ENCODE measurements at places on chromosomes 1 and 21.

GRCh38 chr1:177632923-177633615 is 336.8 kb downstream of the SEC16B start:
- DNase-seq, result no peak

GRCh38 chr1:222592171-222592570 is 2.4 kb upstream of the TAF1A start:
- no peak for DNase-seq

DNA sequence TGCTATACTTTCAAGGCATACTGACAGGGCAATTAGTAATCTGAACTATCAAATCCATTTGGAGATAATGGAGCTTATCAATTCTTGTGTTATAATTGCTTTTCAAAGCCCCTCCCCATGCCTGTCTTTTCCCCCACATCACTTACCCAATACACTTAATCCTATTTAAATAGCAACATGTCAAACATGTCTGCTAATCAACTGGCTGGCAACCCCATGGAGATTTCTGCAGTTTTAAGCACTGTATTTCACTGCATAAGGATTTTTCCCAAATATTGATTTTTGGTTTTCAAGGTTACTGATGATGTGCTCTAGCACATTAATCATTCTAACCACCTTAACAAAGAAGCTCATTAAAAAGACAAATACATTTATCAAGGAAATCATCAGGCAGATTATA is 800.3 kb downstream of the PLA2G4A start:
- DNase-seq, result no peak

DNA sequence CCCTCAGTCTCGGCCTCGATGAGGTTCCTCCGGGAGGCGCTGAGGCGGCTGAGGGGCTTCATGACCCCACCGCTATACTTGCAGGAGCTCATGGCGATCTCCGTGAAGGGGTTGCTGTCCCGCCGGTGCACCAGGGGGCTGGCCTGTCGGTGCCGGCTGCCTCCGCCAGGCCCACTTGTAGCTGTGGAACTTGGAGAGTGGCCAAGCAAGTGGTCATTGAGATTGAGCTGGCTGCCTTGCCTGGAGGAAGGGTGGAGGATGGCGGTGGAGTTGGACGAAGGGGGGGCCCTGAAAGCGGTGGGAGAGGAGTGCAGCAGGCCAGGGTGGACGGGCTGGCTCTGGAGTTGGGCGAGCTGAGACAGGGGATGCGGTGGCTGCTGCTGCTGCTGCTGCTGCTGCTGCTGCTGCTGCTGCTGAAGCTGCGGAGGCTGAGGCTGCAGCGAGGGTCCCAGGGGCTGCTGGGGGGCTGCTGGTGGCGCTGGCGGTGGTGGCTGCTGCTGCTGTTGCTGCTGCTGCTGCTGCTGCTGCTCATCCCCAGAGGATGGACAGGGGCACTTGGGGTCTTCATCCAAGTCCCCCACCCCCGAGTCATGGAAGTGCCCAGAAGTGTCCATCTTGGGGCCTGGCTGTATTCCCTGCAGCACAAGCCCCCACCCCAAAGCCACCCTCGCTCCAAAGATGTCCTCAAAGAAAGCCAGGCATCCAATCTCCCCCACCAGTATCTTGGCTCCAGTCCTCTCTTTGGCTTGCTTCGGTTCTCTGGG is 548 bp downstream of the KCNN3 start:
- DNase-seq, result no peak

- no peak for DNase-seq
Observed at GRCh38 chr1:230366504-230366915, 59.6 kb downstream of the PGBD5 start.

- DNase-seq, result no peak
Observed at GRCh38 chr1:80640978-80641377, 1159.8 kb upstream of the ADGRL2 start.

DNA sequence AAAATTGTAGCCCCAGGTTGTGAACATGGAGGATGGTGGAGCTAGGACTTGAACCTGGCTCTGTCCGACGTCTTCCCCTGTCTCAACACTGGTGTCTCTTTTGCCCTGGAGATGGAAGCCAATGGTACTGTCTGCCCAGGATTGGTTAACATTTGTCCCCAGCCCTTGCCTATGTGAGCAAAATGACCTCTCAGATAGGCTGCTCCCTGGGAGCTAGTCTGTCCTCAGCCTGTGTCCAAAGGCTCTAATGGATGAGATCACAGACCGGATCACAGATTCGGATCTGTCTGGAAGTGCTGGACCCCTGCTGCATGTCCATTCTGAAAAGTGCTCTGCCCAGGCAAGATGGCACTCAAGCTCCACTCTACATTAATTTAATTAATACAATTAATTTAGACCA is 394.4 kb upstream of the VAMP3 start:
- no peak for DNase-seq

DNA sequence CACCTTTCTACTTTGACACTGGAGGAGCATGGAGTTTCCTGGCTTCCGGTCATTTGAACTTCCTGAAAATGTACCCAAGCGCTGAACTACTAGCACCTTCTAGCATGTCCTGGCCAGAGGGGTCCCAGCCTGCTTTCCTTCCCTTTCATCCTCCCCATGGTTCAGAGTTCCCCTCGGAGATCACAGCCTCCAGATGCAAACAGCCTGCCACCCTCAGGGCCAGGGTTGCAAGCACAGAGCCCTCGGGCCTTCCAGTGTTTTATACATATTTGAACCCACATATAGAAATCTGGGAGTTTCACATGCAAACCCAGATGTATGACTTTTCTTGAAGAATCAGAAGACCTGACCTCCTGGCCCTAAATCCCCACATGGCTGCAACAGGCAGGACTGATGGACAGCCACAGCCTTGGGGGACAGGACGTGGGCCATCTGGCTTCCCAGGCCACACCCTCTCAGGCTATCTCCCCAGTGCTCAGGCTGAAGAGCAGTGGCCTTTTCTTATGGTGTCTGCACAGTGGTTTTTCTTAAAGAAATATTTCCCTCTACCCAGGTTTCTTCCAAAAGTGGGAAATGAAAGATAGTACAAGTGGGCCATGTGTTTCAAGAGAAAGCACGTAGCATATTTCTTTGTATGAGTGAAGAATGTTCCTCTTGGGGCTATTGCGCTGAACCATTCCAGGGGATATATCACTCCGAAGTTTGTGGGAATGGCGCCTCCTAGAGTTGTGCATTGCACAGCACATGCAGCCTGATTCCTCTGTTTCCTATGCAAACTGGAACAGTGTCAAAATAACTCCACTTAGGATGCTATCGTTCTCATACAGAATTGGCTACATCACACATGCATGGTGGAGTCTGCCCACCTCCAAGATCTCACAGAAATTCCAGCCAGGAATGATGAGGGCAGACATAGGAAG is 232.0 kb upstream of the VAMP3 start:
- no peak for DNase-seq

- peak; percentile 6 for DNase-seq
Observed at GRCh38 chr1:76494807-76495206, 372.5 kb upstream of the ST6GALNAC5 start.

GRCh38 chr1:27489501-27489972 is 430 bp downstream of the WASF2 start:
- peak; percentile 23 for DNase-seq

GRCh38 chr1:7995437-7995836 is 30.7 kb downstream of the ERRFI1 start:
- no peak for DNase-seq

GRCh38 chr1:36689992-36690391 is 207.3 kb upstream of the CSF3R start:
- DNase-seq, result no peak

DNA sequence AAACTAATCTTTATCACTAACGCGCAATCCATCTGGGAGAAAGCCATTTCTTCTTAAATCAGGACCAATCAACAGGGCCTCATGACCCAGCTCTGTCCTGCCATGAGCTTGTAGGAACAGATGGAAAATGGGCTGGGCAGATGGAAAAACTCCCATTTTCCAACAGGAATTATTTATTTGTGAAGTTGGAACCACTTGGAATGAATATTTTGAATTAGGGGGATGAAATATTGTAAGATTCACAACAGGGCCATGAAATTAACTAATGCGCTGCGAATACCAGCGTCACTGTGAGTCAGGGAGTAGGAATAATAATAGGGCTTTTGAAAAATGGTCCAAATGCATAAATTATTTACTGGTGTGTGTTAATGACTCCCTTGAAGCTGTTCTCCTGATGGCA is 53.1 kb upstream of the CYP2J2 start:
- DNase-seq, result no peak

DNA sequence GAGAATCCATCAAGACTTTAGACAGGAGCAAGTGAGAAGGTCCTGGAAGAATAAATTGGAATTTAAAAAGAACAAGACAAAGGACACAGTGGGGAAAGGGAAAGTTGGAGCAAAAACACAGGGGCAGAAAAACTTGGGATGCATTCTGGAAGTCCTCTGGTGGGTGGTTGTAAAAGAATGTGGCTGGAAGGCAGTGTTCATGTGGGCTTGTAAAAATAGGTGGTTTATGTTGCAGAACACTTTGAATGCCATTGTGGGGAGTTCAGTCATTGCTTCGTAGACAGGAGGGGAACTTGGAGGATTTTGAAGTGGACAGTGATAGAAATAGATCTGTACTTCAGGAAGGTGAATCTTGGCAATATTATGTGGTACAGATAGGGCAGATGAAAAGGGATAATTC is 15.2 kb downstream of the KIF1B start:
- no peak for DNase-seq

- no peak for DNase-seq
Observed at GRCh38 chr1:228150461-228151179, 890 bp downstream of the GJC2 start.

DNA sequence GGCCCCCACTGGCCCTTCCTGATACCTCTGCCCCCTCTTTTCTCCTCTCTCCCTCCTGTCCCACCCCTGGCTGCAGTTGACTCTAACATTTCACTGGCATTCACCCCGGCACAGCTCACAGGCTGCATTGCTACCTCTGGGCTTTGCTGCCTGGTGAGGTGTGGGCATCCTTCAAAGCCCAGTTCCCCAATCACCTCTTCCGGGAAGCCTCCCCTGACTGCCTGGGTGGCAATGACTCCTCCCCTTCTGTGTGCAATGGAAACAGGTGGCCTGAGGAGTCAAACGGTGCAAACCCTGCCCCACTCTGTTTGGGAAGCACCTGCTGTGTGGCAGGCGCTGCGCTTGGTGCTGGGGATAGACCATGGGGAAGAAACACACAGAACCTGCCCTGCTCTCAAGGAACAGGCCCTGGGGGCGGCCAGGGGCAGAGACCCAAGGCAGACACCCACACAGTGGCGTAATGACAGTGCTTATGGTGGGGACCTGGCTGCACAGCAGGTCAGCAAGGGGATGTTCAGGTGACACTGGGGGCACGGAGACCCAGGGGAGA is 39.3 kb upstream of the POFUT2 start:
- DNase-seq, result no peak

- no peak for DNase-seq
Observed at GRCh38 chr1:193069748-193070385, 10.5 kb downstream of the RO60 start.

GRCh38 chr1:207619871-207620542 is 24.9 kb upstream of the CR1L start:
- DNase-seq, result peak; percentile 19

DNA sequence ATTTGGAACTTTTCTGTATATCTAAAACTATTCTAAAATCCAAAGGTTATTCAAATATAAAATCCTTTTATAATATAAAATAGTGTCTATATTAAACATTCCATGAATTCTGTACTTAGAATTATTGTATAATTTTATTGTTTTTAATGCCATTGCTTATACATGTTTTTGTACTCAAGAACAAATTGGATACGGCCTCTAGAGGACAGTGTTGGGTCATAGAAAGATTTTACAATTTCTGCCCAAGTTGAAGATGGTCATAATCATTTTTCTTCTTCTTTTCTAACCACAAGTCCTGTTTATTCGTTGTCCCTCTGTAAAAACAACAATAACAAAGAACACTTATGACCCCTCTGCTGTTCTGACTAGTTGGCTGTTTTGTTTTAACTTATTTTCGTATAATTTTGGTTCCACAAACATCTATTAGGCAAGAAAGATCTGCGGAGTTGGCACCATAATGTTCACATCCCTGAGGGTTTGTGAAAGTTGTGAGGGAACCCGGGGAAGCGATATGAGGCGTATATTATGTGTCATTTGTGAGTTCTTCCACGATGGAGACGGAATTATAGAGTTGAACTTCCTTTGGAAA is 75.7 kb upstream of the KIF26B start:
- DNase-seq, result peak; percentile 62

DNA sequence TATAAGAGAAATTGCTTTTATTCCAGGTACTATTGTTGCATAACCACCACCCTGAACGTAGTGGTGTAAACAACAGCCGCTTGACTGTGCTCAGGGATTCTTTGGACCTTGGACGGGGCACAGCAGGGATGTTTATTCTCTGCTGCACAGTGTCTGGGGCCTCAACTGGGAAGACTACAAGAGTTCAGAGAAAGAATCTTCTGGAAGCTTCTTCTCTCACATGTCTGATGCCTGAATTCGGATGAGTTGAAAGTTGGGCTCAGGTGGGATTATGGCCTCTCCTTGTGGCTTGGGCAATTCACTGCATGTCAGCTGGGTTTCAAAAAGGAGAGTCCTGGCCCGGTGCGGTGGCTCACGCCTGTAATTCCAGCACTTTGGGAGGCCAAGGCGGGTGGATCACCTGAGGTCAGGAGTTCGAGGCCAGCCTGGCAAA is 19.0 kb upstream of the SSBP3 start:
- DNase-seq, result no peak

GRCh38 chr1:222247081-222247480 is 300.8 kb downstream of the HHIPL2 start:
- no peak for DNase-seq

DNA sequence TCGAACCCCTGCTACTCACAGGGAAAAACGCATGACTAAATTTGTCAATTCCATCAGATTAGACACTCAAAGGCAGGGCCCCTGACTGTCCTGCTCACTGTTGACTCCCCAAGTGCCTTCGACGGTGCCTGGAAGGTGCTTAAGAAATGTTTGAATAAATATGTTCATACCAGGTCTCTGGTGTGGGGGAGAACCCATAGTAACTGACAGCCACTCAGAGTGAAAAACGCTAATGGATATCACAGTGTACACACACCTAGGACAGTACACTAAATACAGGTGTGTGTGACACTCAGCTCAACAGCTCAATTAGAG is 39.7 kb upstream of the WASF2 start:
- no peak for DNase-seq

GRCh38 chr1:30010506-30011106 is 712.8 kb downstream of the MATN1 start:
- DNase-seq, result no peak

- DNase-seq, result no peak
Observed at GRCh38 chr1:248009681-248010080, 3.8 kb upstream of the OR2L5 start.

- DNase-seq, result no peak
Observed at GRCh38 chr1:209829716-209830115, 1.9 kb downstream of the UTP25 start.

- DNase-seq, result no peak
Observed at GRCh38 chr1:19877821-19878636, 4.2 kb upstream of the OTUD3 start.

GRCh38 chr1:16080422-16081150 is 7.1 kb upstream of the FAM131C start:
- DNase-seq, result no peak

DNA sequence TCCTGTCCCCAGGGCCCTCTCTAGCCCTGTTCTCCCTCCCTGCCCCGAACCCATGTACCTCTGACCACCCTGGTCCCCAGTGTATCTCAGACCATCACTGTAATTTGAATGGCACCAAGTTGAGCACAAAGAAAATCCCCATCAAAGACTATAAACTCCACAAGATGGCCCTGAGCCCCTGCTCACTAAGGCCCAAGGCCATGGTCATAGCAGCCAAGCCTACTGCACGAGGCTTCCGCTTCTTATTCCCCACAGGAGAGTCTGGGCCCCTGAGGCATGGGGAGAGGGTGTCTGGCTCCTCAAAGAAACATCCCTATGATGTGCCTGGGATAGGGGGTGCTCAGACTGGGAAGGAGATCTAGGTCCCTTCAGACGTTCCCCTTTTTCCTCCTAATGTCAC is 4.5 kb downstream of the ZNF683 start:
- DNase-seq, result no peak

All from inflammatory macrophage treated with lipopolysaccharide for 1 hour (primary cell).